Right atrium auricular region (tissue), 2 donors: ENCODE measurements at places on chromosomes 5 and 9.

- no peak for DNase-seq
Observed at GRCh38 chr5:176541338-176542134, 4.3 kb upstream of the RNF44 start.

DNA sequence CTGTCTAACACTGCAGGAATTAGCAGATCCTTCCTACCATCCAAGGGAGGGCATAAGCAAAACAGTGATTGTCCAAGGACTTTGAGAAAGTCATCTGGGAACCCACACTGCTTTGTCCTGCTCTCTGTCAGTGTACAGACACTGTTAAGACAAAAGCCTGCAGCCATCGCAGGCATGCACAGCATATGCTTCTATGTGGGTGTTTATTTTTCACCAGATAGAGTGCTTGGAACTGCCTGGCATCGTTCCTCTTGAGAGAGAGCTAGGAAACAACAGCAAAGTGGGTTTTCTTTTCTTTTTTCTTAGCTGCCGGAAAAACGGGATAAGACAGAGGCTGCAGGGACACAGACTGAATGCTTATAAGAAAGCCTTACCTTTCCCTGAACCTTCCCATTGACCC lies 212.3 kb downstream of the ICE1 start:
- no peak for DNase-seq

DNA sequence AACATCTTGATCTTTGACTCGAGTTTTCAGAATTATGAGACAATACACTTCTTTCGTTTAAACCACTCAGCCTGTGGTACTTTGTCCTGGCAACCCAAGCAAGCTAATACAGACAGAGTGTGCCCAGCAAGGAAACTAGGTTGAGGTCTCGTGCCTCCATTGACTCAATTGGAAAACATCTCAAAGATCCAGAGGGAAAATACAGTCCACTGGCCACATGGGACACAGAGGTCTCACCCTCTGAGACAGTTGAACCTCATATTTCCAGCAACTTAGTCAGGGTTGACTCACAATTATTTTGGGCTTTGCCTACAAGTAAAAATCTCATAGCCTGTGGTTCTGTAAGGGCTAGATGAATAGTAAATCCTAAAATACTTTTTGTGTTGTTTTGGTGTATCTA lies 631.5 kb downstream of the MTRR start:
- no peak for DNase-seq

- no peak for DNase-seq
Observed at GRCh38 chr9:132351404-132352045, 3.3 kb downstream of the SETX start.
